Activated CD4-positive, alpha-beta T cell treated with anti-CD3 and anti-CD28 coated beads for 36 hours (primary cell): ENCODE measurements at places on chromosomes 1 and 21.
A peak's percentile ranks its signal among the peaks of the same experiment; 100 is the strongest.

- peak overlapping the region; percentile 20 for H3K27ac ChIP-seq
- peak overlapping the region; percentile 40 for H3K4me3 ChIP-seq
- peaks cover 21% of the 10 kb centered on the region for H3K4me1 ChIP-seq
- no peaks in the 10 kb centered on the region for H3K36me3 ChIP-seq
Observed at GRCh38 chr1:59696421-59697115, 118.2 kb upstream of the HOOK1 start.

GRCh38 chr1:199242147-199242546 is 603.3 kb downstream of the PTPRC start:
- DNase-seq, result no peak
- no peaks in the 10 kb centered on the region for H3K36me3 ChIP-seq
- H3K27ac ChIP-seq, result no peak overlapping the region
- peaks cover 4% of the 10 kb centered on the region for H3K27me3 ChIP-seq

DNA sequence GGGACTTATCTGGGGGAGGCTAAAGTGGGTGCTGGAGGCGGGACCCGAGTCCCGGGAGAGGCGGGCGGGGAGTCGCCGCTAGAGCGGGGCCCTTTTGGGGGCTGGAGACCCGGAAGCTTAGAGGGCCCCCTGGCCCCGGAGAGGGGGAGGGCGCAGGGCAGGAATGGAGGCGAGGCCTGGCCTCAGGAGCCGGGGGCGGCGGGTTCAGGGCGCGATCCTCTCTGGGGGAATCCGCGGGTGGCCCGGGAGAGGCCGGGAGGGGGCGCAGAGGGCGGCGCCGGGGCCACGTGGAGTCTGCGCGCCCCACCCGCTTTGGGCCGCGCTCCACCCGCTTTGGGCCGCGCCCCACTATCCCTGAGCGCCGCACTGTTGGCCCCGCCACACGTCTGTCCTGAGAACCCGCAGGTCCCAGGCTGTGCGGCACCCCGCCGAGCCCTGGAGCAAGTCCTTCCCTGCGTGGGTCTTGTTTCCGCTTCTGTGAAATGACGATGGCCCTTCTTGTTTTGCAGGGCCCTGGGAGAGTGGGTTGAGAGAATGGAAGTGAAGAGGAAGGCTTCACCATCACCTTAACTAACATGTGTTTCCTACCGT is 84.4 kb downstream of the NKAIN1 start:
- H3K27me3 ChIP-seq, result no peaks in the 10 kb centered on the region
- peaks cover 8% of the 10 kb centered on the region for H3K4me1 ChIP-seq
- peak overlapping the region; percentile 87 for H3K27ac ChIP-seq
- peak; percentile 79 for DNase-seq
- H3K36me3 ChIP-seq, result no peaks in the 10 kb centered on the region
- peak overlapping the region; percentile 88 for H3K4me3 ChIP-seq

DNA sequence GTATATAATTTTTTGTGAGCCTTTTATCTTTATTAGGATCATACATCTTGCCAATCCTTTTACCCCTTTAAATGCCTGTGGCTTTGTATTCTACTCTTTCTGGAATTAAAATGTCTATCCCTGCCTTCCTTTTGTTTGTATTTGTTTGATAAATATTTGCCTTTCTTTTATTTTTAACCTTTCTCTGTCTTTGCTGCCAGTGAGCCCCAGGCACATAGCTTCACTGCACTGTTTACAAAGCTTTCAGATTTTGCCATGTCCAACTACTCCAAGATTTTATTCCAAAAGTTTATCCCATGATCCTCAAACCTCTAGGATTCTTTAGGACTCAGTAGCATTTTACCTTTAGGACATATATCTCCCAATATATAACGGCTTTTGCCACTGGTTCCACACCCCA is 281.2 kb downstream of the PAPPA2 start:
- H3K36me3 ChIP-seq, result no peaks in the 10 kb centered on the region
- no peak overlapping the region for H3K27ac ChIP-seq
- no peaks in the 10 kb centered on the region for H3K27me3 ChIP-seq
- DNase-seq, result no peak
- H3K4me1 ChIP-seq, result no peaks in the 10 kb centered on the region

DNA sequence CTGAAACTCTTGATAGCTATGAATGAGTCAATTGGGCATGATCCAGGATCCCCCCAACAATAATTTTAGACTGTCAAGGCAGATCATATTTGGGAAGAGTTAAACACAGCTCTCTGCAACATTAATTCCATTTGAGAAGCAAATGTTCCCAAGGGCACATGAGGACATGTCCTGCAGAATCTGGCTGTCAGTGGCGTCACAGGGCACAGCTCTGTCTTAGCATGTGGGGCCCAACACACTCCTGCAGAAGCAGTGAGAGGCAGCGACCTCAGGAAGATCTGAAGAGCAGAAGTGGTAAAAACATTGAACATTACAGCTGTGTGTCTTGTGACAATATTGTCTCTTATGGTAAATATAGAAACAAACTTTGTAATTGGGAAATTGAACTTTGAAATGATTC is 197.1 kb upstream of the PBX1 start:
- no peak for DNase-seq
- H3K36me3 ChIP-seq, result no peaks in the 10 kb centered on the region
- H3K27me3 ChIP-seq, result no peaks in the 10 kb centered on the region
- H3K4me1 ChIP-seq, result no peaks in the 10 kb centered on the region
- no peak overlapping the region for H3K4me3 ChIP-seq

GRCh38 chr1:42924851-42925760 is 33.6 kb downstream of the SLC2A1 start:
- peak overlapping the region; percentile 87 for H3K4me3 ChIP-seq
- peaks cover 36% of the 10 kb centered on the region for H3K4me1 ChIP-seq
- peaks cover 46% of the 10 kb centered on the region for H3K36me3 ChIP-seq
- H3K27ac ChIP-seq, result peak overlapping the region; percentile 95
- peak; percentile 64 for DNase-seq

- peak overlapping the region; percentile 78 for H3K27ac ChIP-seq
- DNase-seq, result peak; percentile 71
- H3K4me3 ChIP-seq, result peak overlapping the region; percentile 30
- H3K36me3 ChIP-seq, result peaks cover 77% of the 10 kb centered on the region
- H3K4me1 ChIP-seq, result peaks cover 95% of the 10 kb centered on the region
- H3K27me3 ChIP-seq, result no peaks in the 10 kb centered on the region
Observed at GRCh38 chr21:31665397-31665796, 5.9 kb downstream of the SOD1 start.

DNA sequence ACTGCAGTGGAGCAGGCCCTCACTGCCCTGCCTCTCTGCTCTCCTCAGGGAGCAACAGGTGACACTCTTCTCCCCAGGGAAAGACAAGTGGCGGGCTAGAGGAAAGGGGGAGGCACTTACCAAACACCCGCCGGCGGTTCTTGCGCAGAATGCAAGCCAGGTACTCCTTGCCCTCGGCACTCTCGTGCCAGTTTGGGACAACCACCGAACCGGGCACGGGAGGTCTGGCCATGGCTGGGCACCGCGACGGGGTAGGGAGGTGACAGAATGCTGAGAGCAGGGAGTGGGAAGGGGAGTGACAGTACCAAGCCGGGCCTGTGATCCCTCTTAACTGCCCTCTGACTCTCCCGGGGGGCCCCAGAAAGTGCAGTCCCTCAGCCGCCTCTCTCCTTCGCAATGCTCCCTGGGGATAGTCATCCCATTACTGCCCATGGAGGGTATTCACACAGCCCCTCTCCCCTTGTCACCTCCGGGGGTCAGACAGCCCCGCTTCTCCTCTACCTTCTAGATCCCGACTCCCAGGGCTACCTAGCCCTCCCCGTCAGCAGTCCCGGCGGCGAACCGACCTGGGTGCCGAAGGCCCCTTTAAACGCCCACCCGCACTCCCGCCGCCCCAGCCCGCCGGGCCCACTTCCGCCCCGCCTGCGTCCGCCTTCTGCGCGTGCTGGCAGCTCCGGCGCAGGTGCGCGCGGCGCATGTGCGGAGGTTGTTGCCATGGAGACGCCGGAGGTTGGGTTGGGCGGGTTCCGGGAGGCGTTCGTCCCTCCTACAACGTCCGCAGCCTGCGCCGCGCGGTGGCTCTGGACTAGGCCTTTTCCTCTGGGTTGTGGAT is at the start of gene CPLANE2:
Gene CPLANE2, minus strand, starts transcription at position 673 of the 832 bp plus-strand sequence. Its CDS starts 441 bp downstream, at position 232.
- H3K4me3 ChIP-seq, result peak within 1 kb of the TSS; percentile 81
- H3K36me3 ChIP-seq, result no peaks in the 10 kb centered on the region
- peaks cover 23% of the 10 kb centered on the region for H3K4me1 ChIP-seq
- peak within 1 kb of the TSS; percentile 85 for H3K27ac ChIP-seq
- no peaks in the 10 kb centered on the region for H3K27me3 ChIP-seq

DNA sequence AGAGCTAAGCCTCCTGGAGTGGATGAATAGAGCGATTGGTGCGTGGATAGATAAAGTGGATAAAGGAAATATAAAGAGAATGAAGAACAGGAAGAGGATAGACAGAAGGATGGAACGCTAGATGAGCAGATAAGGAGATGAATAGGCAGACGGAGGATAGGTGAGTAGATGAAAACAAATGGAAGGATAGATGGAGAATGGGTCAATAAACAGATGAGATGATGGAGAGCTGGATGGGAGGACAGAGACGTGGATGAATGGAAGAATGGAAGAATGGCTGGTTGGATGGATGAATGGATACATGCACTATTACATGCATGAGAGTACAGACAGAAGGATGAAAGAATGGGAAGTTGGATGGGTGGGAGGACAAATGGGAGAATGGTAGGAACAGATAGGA is 35.2 kb upstream of the EDN2 start:
- peaks cover 11% of the 10 kb centered on the region for H3K4me1 ChIP-seq
- H3K27me3 ChIP-seq, result no peaks in the 10 kb centered on the region
- peaks cover 29% of the 10 kb centered on the region for H3K36me3 ChIP-seq
- H3K4me3 ChIP-seq, result no peak overlapping the region
- H3K27ac ChIP-seq, result no peak overlapping the region

- DNase-seq, result peak; percentile 24
- peaks cover 12% of the 10 kb centered on the region for H3K4me1 ChIP-seq
- peaks cover 9% of the 10 kb centered on the region for H3K27me3 ChIP-seq
- no peaks in the 10 kb centered on the region for H3K36me3 ChIP-seq
Observed at GRCh38 chr1:225508538-225509375, 80.9 kb upstream of the LBR start.

- DNase-seq, result no peak
- peaks cover 27% of the 10 kb centered on the region for H3K27me3 ChIP-seq
- no peaks in the 10 kb centered on the region for H3K36me3 ChIP-seq
- no peak overlapping the region for H3K27ac ChIP-seq
Observed at GRCh38 chr1:38477811-38478210, 381.8 kb downstream of the RRAGC start.

DNA sequence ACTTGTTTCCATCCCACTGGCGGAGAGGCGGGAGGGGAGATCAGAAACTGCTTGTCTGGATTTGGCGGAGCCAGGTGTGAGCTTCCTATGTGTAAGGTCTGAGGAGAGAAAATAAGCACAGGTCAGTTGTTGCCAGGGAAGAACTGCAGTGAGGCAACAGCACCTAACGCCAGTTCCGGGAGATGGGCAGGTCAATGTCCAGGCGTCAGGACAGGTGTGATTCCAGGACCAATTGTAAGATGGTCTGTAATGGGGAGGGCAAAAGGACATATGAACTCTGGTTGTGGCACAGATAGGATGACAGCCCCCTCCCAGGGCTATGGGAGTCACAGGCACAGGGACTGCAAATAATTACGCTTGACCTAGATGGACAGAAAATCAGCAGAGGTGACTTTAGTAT is 9.6 kb upstream of the KCNE1 start:
- DNase-seq, result no peak
- H3K4me1 ChIP-seq, result peaks cover 35% of the 10 kb centered on the region
- peaks cover 17% of the 10 kb centered on the region for H3K36me3 ChIP-seq
- no peak overlapping the region for H3K27ac ChIP-seq
- H3K4me3 ChIP-seq, result no peak overlapping the region

- H3K27ac ChIP-seq, result no peak overlapping the region
- H3K4me1 ChIP-seq, result no peaks in the 10 kb centered on the region
- no peak overlapping the region for H3K4me3 ChIP-seq
Observed at GRCh38 chr1:106880226-106880625, 176.2 kb upstream of the PRMT6 start.

DNA sequence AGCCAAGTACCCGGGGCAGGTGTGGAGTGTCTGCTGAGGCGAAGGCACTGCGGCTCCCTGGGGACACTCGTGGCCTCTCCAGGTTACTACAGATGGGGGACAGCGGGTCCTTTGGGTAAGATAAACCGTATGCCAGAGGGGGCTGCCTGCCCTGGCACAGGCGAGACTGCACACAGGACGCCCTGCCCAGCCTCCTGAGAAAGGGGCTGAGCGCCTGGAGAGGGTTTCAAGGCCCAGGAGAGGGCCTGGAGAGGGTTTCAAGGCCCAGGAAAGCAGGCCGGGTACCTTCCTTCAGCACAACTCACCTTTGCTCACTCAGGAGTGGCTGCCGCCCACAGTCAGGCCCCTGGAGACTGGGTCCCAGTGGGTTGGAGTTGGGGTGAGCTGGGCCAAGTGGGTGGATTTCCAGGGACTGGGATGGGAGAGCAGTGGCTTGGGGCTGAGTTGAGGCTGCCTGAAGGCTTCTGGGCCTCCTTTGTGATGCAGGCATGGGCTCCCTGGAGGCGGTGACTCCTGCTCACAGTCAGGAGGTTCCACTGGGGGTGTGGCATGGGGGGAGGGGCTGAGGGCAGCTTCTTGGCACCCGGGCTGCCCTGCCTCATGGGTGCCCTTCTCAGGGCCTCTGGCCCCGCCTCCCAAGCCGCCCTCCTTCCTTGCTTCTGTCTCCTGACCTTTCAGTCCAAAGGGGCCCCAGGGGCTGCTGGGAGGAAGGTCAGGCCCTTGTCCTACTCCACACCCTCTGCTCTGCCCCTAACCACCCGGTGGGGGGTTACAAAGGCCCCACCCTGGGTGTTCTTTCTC is at the start of gene MMEL1:
Gene MMEL1, minus strand, starts transcription at position 456 of the 801 bp plus-strand sequence. CDS start 3,532 bp downstream, outside the sequence.
- no peak within 1 kb of the TSS for H3K4me3 ChIP-seq
- no peaks in the 10 kb centered on the region for H3K36me3 ChIP-seq
- no peak within 1 kb of the TSS for H3K27ac ChIP-seq

- H3K36me3 ChIP-seq, result peaks cover 7% of the 10 kb centered on the region
- H3K4me3 ChIP-seq, result peak within 1 kb of the TSS; percentile 73
- H3K27ac ChIP-seq, result no peak within 1 kb of the TSS
- DNase-seq, result peak; percentile 85
Observed at GRCh38 chr1:11654137-11654938, at the start of the genes FBXO2 and FBXO44. FBXO2 (minus strand) TSS chr1:11654429; CDS start chr1:11654340, 89 bp downstream. FBXO44 (plus strand) TSS chr1:11654877; CDS start chr1:11655836, 959 bp downstream.

GRCh38 chr1:36525166-36525565 is 42.5 kb upstream of the CSF3R start:
- no peaks in the 10 kb centered on the region for H3K27me3 ChIP-seq
- H3K4me1 ChIP-seq, result peaks cover 10% of the 10 kb centered on the region
- no peak for DNase-seq
- H3K4me3 ChIP-seq, result no peak overlapping the region
- no peaks in the 10 kb centered on the region for H3K36me3 ChIP-seq

GRCh38 chr1:23909412-23909811 is 3.8 kb downstream of the CNR2 start:
- H3K4me1 ChIP-seq, result peaks cover 27% of the 10 kb centered on the region
- H3K27ac ChIP-seq, result no peak overlapping the region
- H3K27me3 ChIP-seq, result peaks cover 23% of the 10 kb centered on the region

- H3K27ac ChIP-seq, result no peak overlapping the region
- no peak overlapping the region for H3K4me3 ChIP-seq
- H3K4me1 ChIP-seq, result peaks cover 6% of the 10 kb centered on the region
- no peaks in the 10 kb centered on the region for H3K36me3 ChIP-seq
- H3K27me3 ChIP-seq, result peaks cover 18% of the 10 kb centered on the region
Observed at GRCh38 chr1:56583957-56584468, 4.7 kb upstream of the PLPP3 start.

- H3K4me1 ChIP-seq, result peaks cover 6% of the 10 kb centered on the region
- H3K4me3 ChIP-seq, result no peak overlapping the region
- no peaks in the 10 kb centered on the region for H3K36me3 ChIP-seq
- peaks cover 2% of the 10 kb centered on the region for H3K27me3 ChIP-seq
Observed at GRCh38 chr1:169060043-169060722, 46.3 kb upstream of the ATP1B1 start.

- H3K36me3 ChIP-seq, result no peaks in the 10 kb centered on the region
- H3K4me1 ChIP-seq, result no peaks in the 10 kb centered on the region
- H3K27me3 ChIP-seq, result peaks cover 9% of the 10 kb centered on the region
- H3K4me3 ChIP-seq, result no peak overlapping the region
- DNase-seq, result no peak
Observed at GRCh38 chr1:183155939-183156338, 30.1 kb upstream of the LAMC2 start.
